ENCODE measurements at places on chromosomes 13 and 19.

DNA sequence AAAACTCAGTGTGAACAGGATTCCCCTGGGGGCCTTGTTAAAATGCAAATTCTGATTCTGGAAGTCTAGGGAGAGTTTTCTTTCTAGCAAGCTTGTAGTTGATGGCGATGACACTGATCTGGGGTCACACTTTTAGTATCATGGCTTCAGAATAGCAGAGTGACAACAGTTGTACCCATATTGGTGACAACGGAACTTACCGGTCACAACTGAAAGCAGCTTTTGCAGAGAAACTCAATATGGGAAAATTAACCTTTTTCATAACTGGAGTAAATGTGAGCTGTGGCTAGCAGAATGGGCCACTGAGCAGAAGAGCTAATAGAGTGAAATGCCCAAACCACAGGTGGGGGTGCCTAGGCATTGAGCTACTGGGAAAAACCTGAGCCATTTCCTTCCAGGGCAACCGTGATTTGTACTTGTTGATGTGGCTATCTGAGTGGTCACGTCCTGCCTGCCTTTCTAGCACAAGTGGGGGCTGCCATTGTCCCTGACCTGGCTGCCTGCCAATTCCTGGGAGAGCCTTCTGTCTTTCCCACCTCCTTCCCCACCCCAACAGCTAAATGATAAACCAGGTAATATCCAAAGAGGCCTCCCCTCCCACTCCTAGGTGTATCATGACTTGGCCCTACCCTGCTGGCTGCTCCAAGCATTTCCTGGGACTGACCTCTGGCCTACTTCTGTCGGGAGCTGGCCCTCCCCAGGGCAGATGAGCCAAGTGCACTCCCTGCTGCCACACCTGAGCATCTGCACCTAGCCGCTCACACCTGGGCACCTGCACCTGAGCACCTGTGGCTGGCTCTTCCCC is 1.7 kb upstream of the SLC10A2 start:
- peak; percentile 36 for DNase-seq

DNA sequence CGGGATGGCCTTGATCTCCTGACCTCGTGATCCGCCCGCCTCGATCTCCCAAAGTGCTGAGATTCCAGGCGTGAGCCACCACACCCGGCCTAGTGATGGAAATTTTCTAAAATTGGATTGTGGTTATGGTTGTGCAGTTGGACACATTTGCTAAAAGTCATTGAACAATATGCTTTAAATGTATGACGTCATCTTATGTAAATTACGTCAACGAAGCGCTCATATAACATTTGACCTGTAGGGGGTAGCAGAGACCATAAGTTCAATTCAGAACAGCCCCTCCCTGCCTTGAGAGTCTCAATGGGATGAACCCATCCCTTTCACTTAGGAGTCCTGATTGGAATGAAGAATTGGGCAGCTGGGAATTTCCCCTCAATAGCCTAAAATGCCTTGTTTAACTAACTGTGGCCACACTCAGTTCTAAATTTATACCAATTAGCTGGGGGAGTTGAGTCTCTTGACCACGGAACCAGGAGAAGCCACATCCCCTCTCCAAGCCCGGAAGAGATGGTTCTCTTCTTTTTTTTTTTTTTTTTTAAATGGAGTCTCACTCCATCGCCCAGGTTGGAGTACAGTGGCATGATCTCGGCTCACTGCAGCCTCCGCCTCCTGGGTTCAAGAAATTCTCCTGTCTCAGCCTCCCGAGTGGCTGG is 15.2 kb upstream of the TLE6 start:
- DNase-seq, result peak; percentile 73

DNA sequence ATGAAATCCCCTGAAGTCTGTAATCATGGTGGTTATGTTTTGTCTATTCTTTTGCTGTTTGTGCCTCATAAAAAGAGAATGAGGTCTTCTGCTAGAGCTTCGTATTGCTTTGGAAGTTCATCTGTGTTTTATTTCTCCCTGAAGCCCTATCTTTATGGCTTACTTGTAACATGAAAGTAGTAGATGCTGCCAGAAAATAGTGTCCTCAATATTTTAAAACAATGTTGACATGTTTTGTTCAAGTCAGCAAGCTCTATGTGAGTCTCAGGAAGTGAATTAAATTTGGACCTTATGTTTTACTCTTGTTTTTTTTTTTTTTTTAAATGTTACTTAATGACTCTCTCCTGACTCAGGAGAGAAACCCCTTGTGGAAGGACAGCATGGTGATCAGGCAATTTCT is 130.5 kb downstream of the B3GLCT start:
- no peak for DNase-seq

DNA sequence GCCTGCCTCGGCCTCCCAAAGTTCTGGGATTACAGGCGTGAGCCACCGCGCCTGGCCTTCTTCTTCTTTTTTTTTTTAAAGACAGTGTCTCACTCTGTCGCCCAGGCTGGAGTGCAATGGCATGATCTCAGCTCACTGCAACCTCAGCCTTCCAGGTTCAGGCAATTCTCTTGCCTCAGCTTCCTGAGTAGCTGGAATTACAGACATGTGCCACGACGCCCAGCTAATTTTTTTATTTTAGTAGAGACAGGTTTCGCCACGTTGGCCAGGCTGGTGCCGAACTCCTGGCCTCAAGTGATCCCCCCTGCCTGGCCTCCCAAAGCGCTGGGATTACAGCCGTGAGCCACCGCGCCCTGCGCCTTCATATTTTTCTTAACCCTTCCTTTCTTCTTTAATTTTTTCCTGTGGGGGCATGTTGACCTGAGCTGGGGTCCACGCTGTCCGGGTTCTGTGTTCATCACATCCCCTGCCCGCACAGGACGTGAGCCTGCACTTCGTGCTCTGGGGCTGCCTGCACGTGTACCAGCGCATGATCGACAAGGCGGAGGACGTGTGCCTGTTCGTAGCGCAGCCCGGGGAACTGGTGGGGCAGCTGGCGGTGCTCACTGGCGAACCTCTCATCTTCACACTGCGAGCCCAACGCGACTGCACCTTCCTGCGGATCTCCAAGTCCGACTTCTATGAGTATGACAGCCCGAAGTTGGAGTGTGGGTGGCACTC is 14.1 kb downstream of the PNPLA6 start:
- no peak for DNase-seq

- peak; percentile 50 for DNase-seq
Measured at GRCh38 chr13:76894401-76895110, 8.4 kb upstream of the KCTD12 start.

DNA sequence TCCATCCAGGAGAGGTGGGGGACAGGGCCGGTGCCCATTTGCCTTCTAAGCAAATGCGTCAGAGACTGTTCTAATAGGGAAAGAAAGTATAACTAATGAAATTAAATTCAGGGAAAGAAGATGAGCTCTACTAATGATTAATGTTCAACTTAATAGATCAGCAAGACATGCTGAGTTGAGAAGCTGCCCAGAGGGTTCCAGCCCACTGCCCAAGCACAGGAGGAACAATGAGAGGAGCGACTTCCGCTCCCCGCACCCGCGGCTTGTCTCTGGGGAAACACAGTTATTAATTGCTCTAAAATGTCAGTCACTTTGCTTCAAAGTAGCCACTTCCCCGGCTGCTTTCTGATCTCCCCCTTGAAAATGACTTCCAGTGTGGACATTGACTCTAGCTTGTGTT is 331.3 kb downstream of the UQCRFS1 start:
- DNase-seq, result no peak

DNA sequence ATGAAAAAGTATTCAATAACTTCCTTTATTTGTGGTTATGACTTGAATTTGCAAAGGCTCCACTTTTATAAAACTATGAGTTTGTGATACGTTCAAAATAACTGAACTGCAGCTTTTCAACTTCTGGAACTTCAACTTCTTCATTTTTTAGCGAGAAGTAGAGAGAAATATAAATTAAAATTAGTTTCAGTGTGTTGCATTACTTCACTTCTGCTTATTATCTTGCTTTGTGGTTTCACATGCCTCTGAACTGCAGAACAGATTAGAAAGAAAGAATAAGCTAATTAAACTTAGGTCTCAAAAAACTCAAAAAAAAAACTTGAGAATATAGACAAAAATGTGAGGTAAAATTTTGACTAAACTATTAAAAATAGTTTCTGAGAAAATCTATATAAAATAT is 1073.4 kb downstream of the PCDH17 start:
- DNase-seq, result no peak
